ENCODE measurements at places on chromosomes 5 and 9.

GRCh38 chr5:168430296-168430695, 56.0 kb upstream of the RARS1 start:
- no peak for DNase-seq

DNA sequence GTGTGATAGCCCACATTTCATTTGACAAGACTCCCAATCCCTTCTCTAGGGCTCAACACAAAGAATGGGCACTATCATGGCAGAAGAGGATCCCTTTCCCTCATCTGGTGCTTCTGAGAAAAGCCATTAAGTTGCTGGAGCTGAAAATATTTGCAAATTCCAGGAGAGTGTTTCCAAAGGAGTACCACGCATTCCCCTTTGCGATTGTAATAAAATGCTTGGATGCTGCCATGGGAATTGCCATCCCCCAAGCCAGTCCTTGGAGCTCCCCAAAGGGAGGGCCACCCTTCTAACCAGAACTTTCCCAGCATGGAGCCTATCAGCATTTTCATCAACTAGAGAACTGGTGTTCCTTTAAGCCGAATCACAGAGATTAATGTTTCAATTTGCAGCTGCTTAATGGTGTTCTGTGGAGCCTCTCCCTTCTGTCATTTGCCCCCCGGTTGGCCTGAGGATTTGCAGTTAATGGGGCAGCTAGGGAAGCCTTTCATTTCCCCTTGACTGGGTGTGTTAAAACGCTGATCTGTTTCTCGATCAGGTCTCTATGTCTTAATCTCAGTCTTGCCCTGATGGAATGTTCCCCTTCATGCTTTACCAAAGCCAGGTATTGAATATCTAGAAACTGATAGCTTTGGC, 133.0 kb downstream of the ENC1 start:
- DNase-seq: no peak

DNA sequence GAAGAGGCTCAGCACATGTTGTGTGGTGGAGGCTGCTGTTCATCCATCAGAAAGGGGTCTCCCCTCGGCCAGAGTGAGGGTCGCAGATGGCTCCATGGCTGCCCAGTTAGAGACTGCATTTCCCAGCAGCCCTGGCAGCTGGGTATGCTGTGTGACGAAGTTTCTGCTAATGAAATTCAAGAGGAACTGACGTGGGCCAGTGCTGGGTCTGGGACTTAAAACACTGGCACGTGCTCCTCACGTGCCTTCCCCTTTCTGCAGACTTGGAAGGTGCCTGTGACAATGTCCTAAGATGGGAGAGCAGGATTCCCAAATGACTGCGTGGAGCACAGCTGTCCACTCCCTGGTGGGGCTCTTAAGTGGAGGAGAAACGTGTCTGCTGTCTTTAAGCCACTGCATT, 114.5 kb upstream of the RAPGEF1 start:
- DNase-seq: no peak

DNA sequence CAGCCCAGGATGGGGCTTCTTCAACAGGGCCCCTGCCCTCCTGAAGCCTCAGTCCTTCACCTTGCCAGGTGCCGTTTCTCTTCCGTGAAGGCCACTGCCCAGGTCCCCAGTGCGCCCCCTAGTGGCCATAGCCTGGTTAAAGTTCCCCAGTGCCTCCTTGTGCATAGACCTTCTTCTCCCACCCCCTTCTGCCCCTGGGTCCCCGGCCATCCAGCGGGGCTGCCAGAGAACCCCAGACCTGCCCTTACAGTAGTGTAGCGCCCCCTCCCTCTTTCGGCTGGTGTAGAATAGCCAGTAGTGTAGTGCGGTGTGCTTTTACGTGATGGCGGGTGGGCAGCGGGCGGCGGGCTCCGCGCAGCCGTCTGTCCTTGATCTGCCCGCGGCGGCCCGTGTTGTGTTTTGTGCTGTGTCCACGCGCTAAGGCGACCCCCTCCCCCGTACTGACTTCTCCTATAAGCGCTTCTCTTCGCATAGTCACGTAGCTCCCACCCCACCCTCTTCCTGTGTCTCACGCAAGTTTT, 23.6 kb downstream of the PCDHGC5 start:
- DNase-seq: no peak

DNA sequence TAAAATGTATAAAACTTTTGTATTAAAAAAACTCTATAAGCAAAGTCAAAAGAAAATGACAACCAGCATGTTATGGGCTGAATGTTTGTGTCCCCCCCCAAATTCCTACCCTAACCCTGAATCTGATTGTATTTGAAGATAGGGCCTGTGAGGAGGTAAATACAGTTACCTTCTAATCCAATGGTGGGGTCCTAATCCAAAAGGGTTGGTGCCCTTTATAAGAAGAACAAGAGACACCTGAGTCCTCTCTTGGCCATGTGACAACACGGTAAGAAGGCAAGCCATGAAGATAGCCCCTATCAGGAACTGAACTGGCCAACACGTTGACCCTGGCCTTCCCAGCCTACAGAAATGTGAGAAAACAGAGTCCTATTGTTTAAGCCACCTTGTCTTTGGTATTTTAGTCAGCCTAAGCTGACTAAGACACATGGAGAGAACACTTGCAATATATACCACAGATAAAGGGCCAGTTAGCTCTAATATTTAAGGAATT, 49.7 kb upstream of the AKNA start:
- DNase-seq: no peak

- DNase-seq: no peak
Measured at GRCh38 chr5:24735284-24735683, 90.5 kb upstream of the CDH10 start.

DNA sequence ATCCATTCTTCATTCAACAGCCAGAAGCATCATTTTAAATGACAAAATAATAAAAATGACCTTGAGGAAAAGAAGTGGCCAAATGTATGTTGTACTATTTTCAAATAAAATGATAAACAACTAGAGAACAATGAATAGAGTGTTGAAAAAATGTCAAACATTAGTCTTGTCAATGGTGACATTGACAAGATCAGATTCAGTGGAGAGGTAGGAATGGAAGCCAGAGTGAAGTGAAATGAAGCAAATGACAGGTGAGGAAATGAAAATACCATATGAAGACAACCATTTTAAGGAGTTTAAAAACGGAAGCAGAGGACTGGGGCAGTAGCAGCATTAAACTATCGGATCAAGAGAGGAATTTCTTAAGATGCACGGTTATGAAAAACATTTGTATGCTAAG, 38.2 kb upstream of the COX7C start:
- DNase-seq: no peak

- no peak for DNase-seq
Measured at GRCh38 chr5:131509801-131510200, 125.2 kb downstream of the RAPGEF6 start.

GRCh38 chr9:3028535-3028934, 184.6 kb upstream of the PUM3 start:
- no peak for DNase-seq

DNA sequence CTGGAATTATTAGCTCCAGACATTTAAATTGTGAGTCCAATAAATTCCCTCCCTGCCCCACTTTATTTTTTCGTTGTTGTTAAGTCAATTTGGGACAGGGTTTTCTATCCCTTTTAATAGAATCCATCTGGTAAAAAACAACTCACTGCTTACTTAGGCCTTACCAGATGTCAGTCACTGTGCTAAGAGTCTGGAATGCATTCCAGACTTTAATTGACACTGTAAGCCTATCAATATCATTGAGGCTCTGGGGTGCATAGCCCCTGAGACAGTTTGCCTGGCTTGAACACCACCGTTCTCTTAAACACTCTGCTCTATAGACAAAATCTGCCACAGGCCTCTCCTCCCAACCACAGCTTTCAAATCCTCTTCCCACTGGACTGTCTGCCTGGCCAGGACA, 175.9 kb downstream of the NSG2 start:
- DNase-seq: no peak

- DNase-seq: no peak
Measured at GRCh38 chr9:137705443-137705863, 86.6 kb downstream of the EHMT1 start.

- no peak for DNase-seq
Measured at GRCh38 chr5:22918511-22918910, 65.4 kb upstream of the CDH12 start.

GRCh38 chr5:143057580-143057999, 287.4 kb downstream of the ARHGAP26 start:
- no peak for DNase-seq
